ENCODE measurements at places on chromosomes 2 and 18.

DNA sequence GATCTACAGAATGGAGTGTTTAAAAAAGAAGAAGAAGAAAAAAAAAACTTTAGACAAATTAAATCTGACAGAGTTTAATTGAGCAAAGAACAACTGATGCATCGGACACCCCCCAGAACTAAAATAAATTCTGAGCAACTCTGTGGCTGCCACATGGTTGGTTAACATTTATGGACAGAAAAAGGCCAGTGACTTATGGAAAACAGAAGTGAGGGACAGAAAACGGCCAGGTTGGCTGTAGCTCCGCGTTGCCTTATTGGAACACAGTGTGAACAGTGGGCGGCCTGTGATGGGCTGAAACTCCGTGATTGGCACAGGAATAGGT, 75.6 kb downstream of the SPP2 start:
- no peak for DNase-seq

DNA sequence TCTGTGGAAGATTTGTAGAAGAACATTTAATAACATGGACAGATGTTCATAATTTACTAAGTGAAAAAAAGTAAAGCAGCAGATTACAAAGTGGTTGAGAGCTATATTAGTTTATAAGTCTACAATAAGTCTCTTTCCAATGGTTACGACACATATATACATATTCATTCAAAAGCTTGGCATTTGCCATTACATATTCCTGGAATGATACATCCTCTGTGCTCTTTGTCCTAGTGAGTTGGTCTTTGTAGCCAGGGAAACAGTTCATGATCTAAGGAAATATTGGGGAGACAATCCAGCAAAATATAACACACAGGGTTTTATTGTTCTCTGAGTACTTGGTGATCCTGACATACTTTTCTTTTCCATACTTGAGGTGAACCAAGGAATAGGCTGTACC, 32.5 kb upstream of the SOS1 start:
- no peak for DNase-seq

GRCh38 chr2:1675633-1676032, 68.7 kb downstream of the PXDN start:
- no peak for DNase-seq

DNA sequence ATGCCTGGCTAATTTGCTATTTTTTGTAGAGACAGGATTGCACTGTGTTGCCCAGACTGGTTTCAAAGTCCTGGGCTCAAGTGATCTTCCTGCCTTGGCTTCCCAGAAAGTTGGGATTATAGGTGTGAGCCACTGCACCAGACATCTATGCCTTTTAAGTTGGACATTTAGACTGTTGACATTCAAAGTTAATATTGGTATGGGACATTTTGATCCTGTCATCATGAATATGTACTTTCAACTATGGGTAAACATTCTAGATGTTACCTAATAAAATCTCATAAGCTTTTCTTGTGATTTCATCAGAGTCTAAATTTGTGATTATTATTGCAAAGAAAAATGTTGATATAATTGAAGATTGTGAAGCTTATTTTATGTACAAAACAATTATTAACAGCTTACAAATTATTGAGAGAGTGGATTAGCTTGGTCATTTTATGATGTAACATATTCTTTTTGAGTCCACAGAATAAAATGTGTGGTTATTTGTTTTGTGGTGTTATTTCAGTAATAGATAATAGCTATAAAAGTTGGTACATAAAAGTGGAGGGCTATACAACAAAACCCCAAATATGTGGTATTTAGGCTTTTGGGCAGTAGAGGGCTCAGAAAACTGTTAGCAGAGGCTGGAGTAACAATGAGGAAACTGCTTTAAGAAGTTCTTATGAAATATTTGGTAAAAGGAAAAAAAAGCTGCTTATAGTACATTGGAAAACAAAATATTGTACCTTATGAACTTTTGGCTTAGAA, 41.4 kb downstream of the STARD6 start:
- no peak for DNase-seq

GRCh38 chr2:12931186-12931844, 214.6 kb downstream of the TRIB2 start:
- peak; percentile 56 for DNase-seq

- no peak for DNase-seq
Observed at GRCh38 chr2:51219468-51219867, 187.5 kb upstream of the NRXN1 start.

- no peak for DNase-seq
Observed at GRCh38 chr18:22728481-22729105, 204.5 kb upstream of the RBBP8 start.

DNA sequence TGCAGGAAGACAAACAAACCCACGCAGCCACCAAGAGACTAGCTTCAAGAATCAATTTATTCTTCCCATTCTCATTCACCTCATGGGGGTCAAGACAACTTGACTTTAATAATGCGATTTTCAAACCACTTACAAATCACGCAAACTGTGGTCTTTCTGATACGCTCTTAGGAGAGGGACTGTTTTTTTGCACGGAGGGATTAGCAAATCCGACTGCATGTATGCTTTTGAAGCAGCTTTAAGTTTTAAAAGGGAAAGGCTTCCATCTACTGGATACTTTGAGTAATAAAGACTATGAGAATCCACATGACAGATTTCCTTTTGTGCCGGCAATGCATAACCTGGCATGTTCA, 322.9 kb upstream of the KCNJ3 start:
- DNase-seq: peak; percentile 14

- DNase-seq: no peak
Observed at GRCh38 chr18:21743166-21743832, 2.7 kb downstream of the MIB1 start.

- DNase-seq: no peak
Observed at GRCh38 chr2:17355608-17356329, 162.5 kb downstream of the RAD51AP2 start.

DNA sequence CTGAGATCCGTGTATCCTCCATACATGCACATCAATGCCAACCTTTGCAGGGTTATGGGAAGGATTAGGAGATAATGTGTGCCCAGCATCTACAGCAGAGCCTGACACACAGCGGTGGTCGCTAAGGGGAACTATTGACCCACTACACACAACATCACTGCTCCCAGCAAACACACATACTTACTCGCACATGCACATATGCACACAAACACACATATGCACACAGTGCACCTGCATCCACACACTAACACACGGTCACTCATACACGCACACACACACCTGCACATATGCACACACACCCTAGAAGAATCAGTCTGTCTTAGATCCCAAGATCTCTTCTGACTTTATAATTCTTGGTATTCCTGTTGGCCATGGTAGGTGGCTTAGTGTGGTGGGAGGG, 118.3 kb downstream of the GYPC start:
- no peak for DNase-seq

DNA sequence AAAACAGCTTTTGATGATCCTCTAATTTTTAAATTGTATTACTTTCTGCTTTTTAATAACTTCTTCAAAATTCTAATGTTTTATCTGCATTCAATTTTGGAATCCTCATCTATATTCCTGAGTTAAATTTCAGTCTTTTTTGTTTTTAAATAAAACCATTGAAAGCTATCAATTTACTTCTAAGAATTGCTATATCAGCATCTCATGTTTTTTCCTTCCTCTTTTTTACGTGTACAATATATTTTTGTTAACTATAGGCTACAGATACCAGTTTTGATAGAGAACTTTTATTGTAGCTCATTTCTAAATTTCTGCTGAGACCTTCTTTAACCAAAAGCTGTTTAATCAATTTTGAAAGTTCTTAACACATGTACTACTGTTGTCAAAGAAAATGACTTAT, 84.5 kb downstream of the SS18 start:
- DNase-seq: no peak

- DNase-seq: no peak
Observed at GRCh38 chr18:44609181-44609941, 71.3 kb upstream of the SETBP1 start.

- DNase-seq: peak; percentile 71
Observed at GRCh38 chr2:70923378-70924015, 12.2 kb upstream of the ATP6V1B1 start.

DNA sequence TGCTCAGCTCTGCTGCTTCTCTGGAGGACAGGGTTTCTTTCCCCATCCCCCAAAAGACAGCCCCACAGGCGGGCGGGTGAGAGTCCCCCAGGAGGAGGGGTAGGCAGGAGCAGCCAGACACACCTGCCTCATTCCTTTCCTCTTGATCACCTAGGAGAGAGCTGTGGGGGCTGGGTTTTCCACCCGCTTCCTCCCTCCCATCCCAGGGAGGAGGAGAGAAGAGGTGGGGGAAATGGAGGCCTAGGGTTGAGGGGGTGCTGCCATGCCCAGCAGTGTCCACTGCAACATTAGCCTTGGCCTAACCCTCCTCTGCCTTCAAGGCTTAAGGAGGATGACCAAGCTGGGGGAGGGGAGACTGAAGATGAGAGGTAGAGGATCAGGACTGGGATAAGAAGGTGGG, 14.7 kb downstream of the WNT10A start:
- no peak for DNase-seq

DNA sequence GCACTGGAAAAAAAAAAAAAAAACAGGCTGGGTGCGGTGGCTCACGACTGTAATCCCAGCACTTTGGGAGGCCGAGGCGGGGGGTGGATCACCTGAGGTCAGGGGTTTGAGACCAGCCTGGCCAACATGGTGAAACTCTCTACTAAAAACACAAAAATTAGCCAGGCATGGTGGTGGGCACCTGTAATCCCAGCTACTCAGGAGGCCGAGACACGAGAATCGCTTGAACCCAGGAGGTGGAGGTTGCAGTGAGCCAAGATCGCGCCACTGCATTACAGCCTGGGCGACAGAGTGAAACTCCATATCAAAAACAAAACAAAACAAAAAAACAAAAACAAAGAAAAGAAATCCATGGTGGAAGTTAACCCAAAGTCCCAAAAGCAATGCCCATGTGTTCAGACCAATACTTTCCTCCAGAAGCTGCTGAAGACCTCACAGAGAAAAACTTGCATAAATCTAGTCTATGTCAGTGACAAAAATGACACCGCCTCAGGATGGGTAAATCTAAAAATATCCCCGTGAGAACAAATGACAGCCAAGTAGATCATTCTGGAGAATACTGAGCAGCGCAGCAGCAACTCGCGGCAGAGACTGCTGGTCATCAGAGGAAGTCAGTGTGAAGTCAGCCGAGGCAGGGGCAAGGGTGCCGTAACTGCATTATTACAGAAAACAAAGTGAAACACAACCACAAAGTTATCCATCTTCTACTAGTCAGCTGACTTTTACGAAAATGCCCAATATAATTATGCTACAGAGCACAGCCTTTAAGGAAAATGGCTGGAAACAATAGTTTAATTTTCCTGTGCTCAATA, 41.0 kb downstream of the LPIN2 start:
- no peak for DNase-seq

- peak; percentile 4 for DNase-seq
Observed at GRCh38 chr2:240480834-240481623, 45.6 kb downstream of the GPC1 start.

DNA sequence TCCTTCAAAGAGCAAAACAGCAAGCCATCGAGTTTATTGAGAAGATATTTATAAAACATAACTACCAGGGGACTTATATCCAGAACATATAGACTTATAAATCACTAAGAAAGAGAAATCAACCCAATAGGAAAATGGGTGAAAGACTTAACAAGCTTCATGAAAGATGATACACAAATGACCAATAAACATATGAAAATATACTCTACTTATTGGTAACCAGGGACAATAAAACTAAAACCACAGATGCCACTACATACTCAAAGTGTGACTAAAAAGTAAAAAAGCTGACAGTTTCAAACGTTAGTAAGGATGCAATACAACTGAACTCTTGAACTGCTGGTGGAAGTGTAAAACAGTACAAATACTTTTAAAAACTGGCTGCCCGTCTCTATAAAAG, 154.3 kb downstream of the TMEM163 start:
- no peak for DNase-seq

- DNase-seq: peak; percentile 96
Observed at GRCh38 chr18:76801567-76802505, 20.5 kb upstream of the ZNF236 start.

DNA sequence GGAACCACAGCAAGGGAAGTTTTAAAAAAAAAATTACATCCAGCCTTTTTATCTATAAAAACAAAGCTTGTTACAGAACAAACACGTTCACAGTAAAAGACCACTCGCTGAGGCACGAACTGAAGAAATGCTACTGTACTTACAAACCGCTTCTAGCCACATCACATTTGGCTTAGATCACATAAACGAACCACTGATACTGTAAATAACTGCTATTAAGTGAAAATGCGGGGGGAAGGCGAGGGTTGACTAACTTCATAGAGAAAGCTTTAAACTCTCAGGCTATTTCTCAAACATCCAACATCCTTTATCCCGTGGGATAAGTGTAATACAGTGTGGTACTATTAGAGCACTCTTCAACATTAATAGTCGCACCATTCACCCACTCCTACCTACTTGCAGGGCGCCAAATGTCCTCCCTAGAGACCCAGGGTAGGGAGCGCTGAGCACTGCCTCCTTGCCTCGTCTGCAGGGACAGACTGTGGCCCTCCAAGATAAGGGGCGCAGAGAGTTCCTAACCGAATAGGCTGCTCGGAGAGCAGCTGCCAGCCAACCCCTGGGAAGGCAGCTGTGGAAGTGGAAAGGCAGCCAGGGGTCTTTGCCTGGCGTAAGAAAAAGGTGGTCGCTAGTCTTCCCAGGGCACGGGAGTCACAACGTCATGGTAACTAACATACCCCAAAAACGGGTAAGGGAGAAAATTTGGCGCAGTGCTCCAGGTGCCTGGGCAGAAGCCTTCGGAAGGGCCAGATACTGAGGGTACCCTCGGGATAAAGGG, 854 bp downstream of the GPR155 start:
- DNase-seq: peak; percentile 35

GRCh38 chr2:3523551-3524041, 4.3 kb upstream of the ADI1 start:
- no peak for DNase-seq

DNA sequence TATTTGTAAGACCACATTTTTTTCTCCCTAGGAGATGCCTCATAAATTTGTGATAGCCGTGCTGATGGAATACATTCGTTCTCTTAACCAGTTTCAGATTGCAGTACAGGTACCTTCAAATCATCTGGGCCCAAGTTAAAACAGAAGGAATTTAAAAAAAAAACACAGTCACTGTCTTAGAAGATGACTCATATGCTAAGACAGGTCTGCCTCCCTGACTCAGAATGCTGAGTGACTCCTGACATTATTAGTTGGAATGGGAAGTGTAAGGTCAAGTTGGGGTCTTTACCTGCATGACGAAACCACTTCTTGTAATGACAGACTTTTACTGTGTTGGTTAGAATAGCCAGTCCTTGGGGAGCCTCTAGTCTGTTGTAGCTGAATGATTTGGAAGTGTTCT, 26.3 kb downstream of the RMC1 start:
- DNase-seq: no peak

DNA sequence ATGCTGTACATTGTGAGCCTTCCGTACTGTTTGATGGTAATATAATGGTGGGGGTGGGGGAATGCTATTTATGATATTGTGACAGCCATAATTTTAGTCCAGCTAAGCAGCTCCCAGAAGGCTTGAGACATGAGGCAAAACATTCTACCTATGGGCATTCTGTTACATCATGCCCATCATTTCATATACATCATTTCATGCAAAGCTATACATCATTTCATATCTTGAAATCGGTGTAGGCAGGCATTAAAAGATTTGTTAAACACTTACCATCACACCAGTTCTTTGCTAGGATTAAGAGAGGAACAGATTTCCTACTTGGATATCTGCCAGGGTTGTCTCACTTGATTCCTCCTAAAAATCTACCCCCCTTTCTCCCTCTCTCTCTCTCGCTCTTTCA, 84.5 kb downstream of the COL5A2 start:
- DNase-seq: no peak

GRCh38 chr2:79666430-79666829, 153.6 kb downstream of the CTNNA2 start:
- DNase-seq: no peak

- peak; percentile 81 for DNase-seq
Observed at GRCh38 chr2:200585730-200586643, at the start of gene AOX1. Gene AOX1, plus strand, starts transcription at chr2:200586014. Its CDS starts 95 bp downstream, at chr2:200586109.
